MV-4-11 (cell line): ENCODE measurements at places on chromosomes 2 and 18.

DNA sequence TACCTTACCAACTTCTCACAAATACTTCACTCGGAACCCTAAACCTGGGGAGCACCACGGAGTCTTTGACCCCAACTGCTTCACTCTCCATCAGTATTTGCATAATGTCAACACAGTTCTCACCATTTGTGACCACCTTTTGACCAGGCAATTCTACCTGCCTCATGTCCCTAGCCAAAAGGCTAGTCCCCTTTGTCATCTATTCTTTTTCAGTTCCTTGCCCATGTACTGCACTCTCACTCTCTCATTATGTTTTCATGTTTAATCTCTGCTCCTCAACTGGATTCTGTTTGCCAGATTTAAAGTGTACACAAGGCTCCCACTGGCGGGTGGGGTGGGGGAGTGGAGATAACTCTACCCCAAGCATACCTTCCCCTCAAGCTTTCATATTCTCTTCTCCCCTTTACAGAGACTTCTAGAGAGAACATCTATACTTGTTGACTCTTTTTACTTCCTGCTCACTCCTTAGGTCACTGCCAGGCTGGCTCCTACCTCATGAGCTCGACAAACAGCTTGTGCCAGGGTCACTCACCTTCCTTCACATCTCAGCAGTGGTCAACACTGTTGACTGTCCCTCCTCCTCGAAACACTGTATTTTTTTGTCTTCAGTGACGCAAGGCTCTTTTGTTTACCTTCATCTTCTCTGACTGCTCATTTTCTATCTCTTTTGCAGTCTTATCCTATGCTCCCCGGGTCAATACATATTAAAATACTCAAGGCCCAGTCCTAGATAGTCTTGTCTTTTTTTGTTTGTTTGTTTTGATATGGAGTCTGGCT lies 88.7 kb upstream of the MAP4K3 start:
- DNase-seq: no peak

DNA sequence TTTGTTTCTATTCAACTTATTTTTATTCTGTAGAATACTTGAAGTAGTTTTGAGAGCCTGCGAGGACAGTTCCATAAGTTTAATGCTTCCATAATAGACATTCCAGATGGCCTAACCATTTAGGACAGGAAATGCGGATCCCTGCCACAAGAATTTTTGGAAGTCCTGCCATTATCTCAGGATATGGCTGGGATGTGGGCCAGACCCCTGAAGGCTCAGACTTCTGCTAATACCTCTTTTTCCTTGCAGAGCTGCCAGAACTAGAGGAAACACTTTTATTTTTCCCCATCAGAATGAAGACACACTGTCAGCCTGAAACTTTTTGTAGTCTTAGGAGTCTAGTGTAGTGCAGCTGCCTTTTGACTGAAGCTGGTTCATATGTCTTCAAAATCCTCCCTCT lies 806.5 kb downstream of the TDRD15 start:
- no peak for DNase-seq

- no peak for DNase-seq
Measured at GRCh38 chr2:240235811-240236210, 95.4 kb upstream of the OTOS start.

- DNase-seq: no peak
Measured at GRCh38 chr18:65146482-65147021, 604.3 kb upstream of the CDH7 start.

- DNase-seq: no peak
Measured at GRCh38 chr18:61154866-61155265, 178.4 kb upstream of the CDH20 start.

GRCh38 chr18:77078690-77079070 lies 53.9 kb downstream of the MBP start:
- no peak for DNase-seq

DNA sequence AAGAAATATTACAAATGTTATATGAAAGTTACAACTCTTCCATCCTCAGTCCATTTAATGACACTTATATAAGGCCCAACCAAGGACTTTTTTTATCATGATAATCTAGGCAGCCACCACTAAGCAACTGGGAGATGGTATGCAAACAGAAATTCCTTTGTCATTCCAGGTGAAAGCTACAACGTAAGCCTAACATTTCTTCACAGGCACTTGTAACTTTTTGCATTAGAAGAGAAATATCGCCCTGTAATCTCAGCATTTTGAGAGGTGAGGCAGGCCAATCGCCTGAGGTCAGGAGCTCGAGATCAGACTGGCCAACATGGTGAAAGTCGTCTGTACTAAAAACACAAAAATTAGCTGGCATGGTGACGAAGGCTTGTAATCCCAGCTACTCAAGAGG lies 581.2 kb upstream of the SLC8A1 start:
- no peak for DNase-seq

- DNase-seq: peak; percentile 41
Measured at GRCh38 chr2:99864561-99865553, 277.5 kb downstream of the AFF3 start.

DNA sequence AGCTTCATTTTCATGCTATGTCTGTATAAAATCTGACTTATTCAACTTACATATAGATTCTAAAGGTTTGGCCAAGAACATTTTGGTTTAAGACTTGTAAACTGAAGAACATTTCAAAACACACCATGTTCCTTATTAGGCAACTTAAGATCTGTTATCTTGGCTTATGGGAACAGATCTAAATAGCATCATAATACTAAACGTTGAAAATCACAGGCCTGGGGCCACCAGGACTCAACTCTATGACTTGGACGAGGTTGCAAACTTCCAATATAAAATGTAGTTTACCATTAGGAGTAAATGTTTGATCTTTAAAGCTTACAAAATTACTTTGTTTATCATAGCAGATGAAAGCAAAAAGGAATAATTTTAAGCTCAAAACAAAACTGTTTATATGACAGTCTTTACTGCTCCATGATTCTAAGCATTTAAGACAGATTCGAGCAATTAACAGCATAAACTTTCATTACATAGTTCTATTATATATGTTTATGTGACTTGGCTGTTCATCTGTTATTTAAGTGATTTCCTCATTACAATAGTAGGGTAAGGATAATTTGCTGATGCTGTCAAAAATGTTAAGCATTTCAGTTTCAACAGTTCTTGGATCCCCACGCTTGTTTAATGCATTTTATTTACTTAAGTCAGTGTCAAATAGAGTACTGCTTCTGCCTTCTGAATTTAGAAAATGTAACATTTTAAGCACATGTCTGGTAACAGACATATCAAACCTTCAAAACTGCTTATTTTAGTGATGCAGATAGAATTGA lies 8.3 kb downstream of the TCF4 start:
- DNase-seq: no peak

- no peak for DNase-seq
Measured at GRCh38 chr2:231955758-231956472, 5.6 kb upstream of the DIS3L2 start.

- no peak for DNase-seq
Measured at GRCh38 chr2:65918760-65919187, 486.4 kb upstream of the SPRED2 start.
